ENCODE measurements at places on chromosomes 3 and 15.

DNA sequence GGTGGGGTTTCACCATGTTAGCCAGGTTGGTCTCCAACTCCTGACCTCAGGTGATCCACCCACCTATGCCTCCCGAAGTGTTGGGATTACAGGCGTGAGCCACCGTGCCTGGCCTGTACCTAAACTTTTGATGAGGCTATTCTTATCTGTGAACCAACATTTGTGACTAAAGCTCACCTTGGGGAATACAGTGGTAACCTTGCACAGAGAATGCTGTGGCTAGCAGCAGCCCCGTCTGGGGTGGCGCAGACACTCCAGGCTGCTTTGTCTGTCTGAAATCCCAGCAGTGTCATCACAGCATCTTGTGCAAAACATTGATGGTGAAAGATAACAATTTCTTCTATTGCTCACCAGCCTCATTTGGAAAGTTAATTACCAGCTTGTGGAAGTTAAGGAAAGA lies 58.9 kb downstream of the CMTM8 start:
- DNase-seq, result no peak

- no peak for DNase-seq
Measured at GRCh38 chr3:108475220-108475782, 35.1 kb downstream of the MYH15 start.

DNA sequence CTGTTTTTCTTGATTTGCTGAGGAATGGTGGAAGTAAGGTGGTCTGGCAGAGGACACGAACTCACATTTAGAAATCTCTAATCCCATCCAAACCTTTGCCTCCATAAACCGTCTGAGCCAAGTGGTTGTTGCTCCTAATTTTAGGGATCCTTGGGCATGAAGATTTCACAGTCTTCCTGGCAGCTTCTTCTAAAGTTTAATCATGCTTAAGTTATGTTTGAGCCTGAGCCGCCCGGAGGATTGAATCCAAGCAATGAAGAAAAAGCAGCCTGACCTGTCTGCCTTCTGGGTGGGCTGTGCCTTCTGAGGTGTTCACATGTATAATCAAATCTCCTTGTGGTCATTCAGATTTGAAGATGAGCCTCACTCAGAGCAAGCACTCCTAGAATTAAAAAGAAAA lies 249.0 kb downstream of the CD47 start:
- no peak for DNase-seq

DNA sequence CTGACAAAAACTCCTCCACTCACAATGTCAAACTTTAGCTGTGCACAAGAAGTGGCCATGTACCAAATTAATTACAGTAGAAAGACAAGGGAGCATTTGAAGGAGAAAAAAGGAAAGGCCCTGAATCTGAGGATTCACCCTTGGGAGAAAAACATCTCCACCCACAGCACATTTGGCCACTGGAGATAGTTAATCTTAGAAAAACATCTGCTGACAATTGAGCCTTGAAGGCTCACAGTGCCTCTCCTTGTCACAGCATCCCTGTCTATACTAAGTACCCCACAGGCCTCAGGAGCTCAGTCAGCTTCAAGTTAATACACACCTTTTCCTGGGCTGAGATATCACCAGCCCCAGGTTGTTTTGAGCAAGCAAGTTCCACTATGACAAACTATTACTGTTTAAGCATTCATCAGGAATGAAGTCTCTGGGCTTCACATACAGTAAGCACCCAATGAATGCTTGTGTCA lies 78.1 kb upstream of the SETMAR start:
- DNase-seq, result no peak

GRCh38 chr3:11498646-11499045 lies 145.1 kb downstream of the VGLL4 start:
- no peak for DNase-seq

- no peak for DNase-seq
Measured at GRCh38 chr3:179829401-179829800, 176.6 kb downstream of the USP13 start.

DNA sequence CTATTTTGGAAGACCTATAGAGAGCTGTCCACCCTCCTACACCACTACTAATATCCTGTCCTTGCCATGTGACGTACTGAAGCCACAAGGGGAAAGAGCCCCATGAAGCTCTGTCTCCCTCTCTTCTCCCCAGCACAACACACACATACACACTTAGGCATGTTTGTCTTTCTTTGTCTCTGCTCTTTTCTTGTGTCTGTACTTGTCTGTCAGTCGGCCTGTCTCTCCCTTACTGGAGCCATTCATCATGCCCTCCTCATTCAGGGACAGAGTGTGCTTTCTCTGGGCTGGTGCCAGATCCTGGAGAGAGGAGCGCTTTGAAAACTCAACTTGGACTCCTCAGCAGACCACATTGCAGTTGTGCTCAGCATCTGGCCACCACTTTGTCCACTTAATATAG lies 47.6 kb downstream of the PSMD6 start:
- DNase-seq, result no peak

DNA sequence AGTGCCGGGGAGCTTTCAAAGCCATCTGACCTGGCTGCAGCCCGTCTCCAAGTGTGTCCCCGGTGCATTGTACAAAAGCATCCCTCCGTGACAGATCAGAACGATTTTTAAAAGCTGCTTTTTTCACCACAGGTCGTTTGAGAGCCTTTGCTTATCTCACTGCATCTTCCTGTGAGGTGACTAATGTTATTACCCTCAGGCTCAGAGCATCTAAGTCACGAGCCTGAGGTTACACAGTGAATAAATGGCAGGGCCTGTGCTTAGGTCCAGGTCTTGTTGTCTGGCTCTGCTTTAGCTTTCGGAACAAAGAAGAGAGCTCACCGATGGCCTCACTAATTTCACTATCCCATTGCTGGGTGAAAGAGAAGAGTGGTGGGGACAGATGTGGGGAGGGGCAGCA lies 83.3 kb downstream of the SEC22A start:
- no peak for DNase-seq
